ENCODE measurements at places on chromosomes 6 and 20.

GRCh38 chr6:136113736-136114173 lies 136.4 kb downstream of the MTFR2 start:
- no peak for DNase-seq

GRCh38 chr20:20621195-20621594 lies 91.2 kb downstream of the RALGAPA2 start:
- no peak for DNase-seq

DNA sequence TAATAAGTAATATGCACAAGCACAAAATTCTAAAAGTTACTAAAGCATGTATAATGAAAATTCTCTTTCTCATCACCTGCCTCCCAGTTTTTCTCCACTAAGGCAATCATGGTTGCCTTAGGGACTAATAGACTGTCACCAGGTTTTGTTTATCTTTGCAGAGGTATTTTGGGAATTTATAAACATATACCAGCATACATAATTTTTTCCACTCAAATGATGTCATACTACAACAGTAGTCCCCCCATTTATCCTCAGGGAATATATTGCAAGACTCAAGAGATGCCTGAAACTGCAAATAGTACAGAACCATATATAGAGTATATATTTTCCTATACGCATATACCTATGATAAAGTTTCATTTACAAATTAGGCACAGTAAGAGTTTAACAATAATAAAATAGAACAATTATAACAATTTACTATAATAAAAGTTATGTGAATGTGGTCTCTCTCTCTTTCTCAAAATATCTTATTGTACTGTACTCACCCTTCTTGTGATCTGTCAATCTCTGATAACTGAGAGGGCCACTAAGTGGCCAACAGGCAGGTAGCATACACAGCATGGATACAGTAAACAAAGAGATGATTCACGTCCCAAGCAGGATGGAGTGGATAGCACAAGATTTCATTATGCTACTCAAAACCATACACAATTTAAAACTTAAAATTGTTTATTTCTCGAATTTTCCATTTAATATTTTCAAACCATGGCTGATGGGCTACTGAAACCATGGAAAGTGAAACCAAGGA lies 19.7 kb downstream of the RBL1 start:
- DNase-seq, result no peak

GRCh38 chr20:62517901-62518610 lies 42.3 kb upstream of the GATA5 start:
- DNase-seq, result no peak

GRCh38 chr6:100203400-100203799 lies 209.4 kb upstream of the MCHR2 start:
- DNase-seq, result no peak

- no peak for DNase-seq
These were observed 470.8 kb upstream of the ZNF337 start for GRCh38 chr20:26167499-26167898.

DNA sequence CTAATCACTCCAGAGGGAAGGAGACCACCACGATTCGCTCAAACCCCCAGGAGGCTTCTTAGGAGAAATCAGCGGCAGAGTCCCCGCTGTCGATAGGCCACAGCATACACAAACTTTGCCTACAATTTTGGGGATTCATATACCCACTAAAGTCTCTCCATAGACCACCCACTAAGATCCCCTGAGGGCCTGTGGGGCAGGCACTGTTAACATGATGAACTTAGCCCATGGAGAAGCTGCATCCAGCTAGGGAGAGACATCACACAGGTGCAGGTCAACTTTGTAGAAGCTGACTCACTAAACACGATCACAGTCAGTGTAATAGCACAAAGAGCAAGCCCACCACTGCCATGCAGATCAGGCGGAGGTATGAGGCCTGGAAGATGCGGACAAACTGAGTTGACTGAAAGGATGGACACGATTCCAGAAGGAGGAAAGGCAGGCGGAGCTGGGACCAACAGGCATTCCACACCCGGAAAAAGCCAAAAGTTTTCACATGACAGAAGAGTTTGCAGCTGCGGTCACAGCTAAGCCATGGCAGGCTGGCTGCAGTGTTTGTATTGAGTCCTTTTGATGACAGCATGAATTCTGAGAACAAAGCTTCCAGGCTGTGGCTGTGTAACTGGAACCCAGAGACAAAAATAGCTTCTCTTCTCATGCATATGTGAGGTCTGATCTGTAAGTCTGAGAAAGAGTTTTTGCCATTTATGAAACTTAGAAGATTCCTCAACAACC lies 75.7 kb upstream of the QKI start:
- DNase-seq, result no peak

Measured in T-helper 1 cell (primary cell).